A549 treated with Mapracorat at 1 μM for 4 hours (cell line): ENCODE measurements at places on chromosomes 7 and 10. TPM values are rescaled to one million over a fixed set of nuclear protein-coding genes. Genes with fewer than 3 reads are reported as not detected.

The THNSL1 gene
- 3.3 to 3.9 TPM (median 3.6 TPM) in 5 replicates for total RNA-seq

The DRGX gene
- 0.05 TPM in 1 of 5 replicates, not detected in the others for total RNA-seq

The IMMP2L gene
- total RNA-seq = 15.3 to 22.3 TPM (median 18.6 TPM) in 5 replicates

The TFR2 gene
- 1.7 to 3.0 TPM (median 2.7 TPM) in 5 replicates for total RNA-seq

The CARD11 gene
- 1.5 to 2.4 TPM (median 1.6 TPM) in 5 replicates for total RNA-seq

The AIFM2 gene
- 29.3 to 39.2 TPM (median 35.9 TPM) in 5 replicates for total RNA-seq

The NUTM2E gene
- total RNA-seq = 0.08 to 0.33 TPM (median 0.24 TPM) in 5 replicates

The RASA4B gene
- 0.77 to 2.2 TPM (median 1.5 TPM) in 5 replicates for total RNA-seq

The MDH2 gene
- 347 to 410 TPM (median 393 TPM) in 5 replicates for total RNA-seq

The CNPY1 gene
- not detected in 5 replicates for total RNA-seq

The CH25H gene
- 0.12 to 0.36 TPM (median 0.32 TPM) in 5 replicates for total RNA-seq

The STAMBPL1 gene
- total RNA-seq = 27.9 to 32.1 TPM (median 30.0 TPM) in 5 replicates

The PNLIP gene
- total RNA-seq = 0.11 to 0.12 TPM in 2 of 5 replicates, not detected in the others

The CHAT gene
- total RNA-seq = not detected in 5 replicates

The TRIM73 gene
- total RNA-seq = 1.2 to 2.7 TPM (median 2.6 TPM) in 5 replicates
